ENCODE measurements at places on chromosomes 4 and X.

GRCh38 chr4:113687067-113687718, 74.3 kb downstream of the CAMK2D start:
- no peak for DNase-seq

GRCh38 chr4:4269331-4269731, 20.6 kb downstream of the LYAR start:
- no peak for DNase-seq

GRCh38 chr4:112923516-112923915, 125.9 kb upstream of the ANK2 start:
- DNase-seq = no peak

DNA sequence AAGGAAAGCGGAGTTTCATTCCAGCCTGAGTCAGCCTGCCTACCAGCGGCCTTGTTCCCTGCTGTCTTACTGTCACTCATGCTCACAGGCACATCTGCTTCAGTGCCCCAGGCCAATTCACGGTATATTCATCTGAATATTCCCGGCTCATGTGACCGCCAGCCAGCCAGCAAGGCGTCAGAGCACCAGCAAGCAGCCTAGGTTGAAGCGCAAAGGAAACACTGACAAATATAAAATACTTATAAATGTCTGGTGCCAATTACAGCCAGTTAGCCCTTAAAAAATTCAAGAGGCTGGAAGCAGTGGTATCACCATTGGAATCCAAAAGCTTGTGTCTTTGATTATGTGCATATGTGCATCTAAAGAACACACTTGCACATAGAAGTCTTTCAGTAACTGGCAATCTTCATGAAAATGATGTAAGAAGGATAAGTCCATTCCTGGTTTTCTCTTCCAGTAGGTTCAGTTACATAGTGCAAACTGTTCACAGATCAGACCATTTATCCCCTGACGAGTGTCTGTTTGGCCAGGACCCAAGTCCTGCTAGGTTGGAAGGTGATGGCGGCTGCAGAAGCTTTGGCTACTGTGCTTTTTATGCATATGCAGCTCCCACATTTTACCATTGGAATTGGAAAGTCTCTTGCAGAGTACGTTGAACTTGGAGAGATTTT, 61.3 kb downstream of the LUZP4 start:
- no peak for DNase-seq

DNA sequence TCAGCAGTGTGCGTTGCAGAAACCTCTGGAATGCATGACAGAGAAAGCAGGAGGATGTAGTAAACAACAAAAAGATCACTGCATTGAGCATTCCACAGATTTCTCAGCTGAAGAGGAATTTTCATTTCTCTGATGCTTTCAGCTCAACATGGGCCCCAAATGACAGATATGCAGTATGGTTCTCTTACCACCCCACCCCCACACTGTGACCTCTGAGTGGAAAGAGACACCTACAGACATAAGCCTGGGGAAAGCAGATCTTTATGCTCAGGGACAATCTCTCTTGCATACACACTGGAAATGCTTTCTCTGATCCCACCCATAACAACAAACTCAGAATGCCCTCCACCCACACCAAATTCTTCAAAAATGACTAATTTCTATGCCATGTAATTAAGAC, 983.7 kb upstream of the LCORL start:
- no peak for DNase-seq
